ENCODE measurements at places on chromosomes 6 and 20.

- peak; percentile 77 for DNase-seq
Observed at GRCh38 chr6:29627755-29628418, 5.1 kb downstream of the GABBR1 start.

- DNase-seq = no peak
Observed at GRCh38 chr20:49043000-49043399, 3.1 kb upstream of the CSE1L start.

DNA sequence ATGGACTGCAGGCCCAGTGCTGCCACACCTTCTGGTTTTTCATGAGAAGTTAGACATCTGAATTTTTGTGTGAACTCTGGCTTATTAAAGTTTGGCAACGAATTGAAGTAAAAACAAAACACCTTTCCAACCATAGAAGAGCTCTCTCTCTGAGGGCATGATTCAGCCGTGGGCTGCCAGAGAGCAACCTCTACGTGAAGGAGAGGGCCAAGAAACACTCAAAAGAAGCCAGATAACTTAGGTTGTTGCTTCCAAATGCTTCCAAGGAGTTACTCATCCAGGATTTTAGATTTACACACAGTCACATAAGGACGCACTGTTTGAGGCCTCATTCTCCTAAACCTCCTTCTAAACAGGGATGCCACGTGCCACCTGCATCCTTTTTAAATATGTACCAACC lies 65.5 kb downstream of the NRN1 start:
- DNase-seq = no peak

GRCh38 chr20:42483730-42484303 lies 705.9 kb downstream of the PTPRT start:
- DNase-seq = no peak

DNA sequence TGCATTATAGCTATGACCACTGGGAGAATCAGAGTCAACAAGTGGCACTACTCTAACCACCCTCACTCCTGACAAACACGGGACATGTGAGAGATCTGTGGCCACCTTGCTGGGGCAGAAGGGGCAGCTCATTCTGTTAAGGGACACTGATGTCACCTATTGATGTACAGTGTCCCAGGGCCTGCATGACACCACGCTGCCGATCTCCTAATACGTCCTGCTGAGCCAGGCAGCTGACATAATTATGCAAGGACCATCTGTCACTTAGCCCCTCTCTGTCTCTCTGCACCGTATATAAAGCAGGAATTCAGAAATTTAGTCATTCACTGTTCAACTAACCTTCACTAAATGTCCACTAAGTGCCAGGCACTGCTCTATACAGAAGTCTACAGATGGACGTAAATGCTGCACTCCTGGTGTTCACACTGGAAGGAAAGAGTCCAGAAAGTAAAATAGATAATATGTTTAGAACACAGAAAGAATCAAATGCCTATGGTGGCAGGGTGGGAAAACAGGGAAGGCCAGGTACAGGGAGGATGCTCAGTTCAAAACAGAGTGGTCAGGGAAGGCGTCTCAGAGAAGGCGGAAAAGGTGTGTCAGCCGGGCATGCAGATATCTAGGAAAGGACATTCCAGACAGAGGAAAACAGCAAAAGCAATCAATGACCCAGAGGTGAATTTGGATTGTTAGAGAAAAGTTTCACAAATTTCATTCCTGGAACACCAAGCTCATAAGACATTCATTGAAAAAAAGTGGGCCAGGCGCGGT lies 173.8 kb downstream of the ZNF217 start:
- no peak for DNase-seq

GRCh38 chr6:21533678-21534077 lies 59.9 kb upstream of the SOX4 start:
- no peak for DNase-seq

DNA sequence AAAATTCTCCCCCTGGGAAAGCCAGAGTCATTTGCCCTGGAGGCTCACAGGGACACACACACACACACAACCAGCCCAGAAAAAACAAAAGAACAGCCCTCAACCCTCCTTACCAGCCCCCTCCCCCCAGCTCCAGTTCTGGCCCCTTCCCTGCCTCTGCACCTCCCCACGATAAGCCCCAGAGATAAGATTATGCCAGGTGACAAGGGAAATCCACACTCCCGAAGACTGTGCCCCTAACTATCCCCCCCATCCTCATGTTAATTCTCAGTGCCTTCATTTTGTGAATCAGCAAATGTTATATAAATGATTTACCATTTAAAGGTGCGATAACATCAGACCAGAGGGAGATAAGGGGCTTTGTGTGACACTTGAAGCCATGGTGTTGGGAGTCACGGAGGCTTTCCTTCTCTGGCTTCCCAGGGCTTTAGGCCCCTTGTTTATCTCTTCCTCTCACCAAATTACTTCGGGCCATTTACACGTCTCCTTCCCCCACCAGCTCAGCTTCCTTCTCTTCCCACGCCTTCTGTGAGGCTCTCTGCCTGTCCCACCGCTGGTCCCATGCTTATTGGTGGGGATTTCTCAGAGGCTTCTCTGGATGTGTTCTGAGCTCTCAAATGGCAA lies 12.5 kb upstream of the FOXC1 start:
- DNase-seq = no peak

- no peak for DNase-seq
Observed at GRCh38 chr20:52295556-52295955, 104.0 kb upstream of the ZFP64 start.

DNA sequence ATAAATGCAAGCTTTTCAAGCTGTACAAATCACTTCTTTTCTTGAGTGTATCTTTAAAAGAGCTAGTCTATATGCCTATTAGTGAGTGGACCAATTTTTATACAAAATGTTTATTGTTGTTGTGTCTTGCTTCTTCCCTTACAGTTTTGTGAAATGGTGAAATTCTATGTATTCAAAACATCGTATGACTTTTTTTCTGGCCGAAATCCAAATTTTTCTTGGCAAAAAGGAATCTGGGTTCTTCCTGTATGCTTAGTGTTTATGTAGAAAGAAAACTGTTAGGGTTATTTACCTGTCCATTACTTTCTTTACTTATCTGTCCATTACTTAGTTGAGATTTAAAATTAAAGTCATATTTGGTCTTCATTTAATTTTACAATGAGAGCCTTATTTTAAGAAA lies 153.9 kb downstream of the MMS22L start:
- no peak for DNase-seq

GRCh38 chr20:62651285-62652021 lies 9.2 kb downstream of the SLCO4A1 start:
- DNase-seq = peak; percentile 84

GRCh38 chr6:89254569-89254968 lies 37.4 kb upstream of the GABRR1 start:
- no peak for DNase-seq

DNA sequence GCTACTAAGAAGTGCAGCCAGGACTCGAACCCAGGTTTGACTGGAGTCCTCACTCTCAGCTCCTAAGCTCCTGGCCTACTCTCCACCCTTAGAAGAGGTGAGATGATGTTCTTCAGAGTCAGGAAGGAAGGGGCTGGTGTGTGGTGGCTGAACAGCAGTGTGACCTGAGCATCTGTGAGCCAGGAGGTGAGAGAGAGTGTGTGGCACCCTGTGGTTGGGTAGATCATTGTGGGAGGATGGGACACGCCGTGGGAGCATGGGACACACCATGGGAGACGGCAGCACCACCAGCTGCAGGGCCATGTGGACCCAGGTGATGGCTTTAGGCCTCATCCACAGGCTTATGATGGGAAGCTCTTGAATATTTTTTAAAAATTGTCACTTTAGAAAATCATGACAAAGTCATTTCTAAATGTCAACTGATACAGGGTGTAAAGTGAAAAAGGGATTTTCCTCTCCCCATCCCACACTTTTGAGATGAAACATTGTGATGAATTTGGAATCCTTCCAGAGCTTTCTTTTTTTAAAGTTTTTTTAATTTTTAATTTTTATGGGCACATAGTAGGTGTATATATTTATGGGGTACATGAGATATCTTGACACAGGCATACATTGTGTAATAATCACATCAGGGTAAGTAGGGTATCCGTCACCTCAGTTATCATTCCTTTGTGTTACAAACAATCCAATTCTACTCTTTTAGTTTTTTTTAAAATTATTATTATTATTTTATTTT lies 31.6 kb downstream of the SRC start:
- no peak for DNase-seq

DNA sequence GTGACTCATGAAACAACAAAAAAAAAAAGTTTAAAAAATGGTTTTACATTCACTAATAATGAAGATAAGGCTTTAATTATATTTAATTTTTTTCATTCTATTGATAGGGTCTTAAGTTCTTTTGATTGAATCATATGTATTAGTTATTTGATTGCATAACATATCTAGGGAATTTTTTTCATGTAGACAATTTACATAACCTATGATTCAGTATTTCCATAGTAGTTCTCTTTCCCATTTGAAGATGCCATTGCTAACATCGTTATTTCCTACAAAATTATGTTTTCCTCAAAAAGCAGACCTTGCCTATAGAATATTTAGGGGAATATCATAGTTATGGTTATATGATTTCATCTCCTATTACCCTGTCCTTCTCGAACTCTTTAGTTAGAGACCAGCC lies 463.4 kb downstream of the TFAP2B start:
- DNase-seq = no peak

- no peak for DNase-seq
Observed at GRCh38 chr6:163420289-163420614, 5.7 kb downstream of the QKI start.

GRCh38 chr6:83708970-83709747 lies at the start of gene SNAP91:
Gene SNAP91, minus strand, starts transcription at chr6:83709101. Its CDS starts 1,174 bp downstream, at chr6:83707927.
- no peak for DNase-seq

- no peak for DNase-seq
Observed at GRCh38 chr6:5726976-5727718, 279.6 kb downstream of the NRN1 start.

DNA sequence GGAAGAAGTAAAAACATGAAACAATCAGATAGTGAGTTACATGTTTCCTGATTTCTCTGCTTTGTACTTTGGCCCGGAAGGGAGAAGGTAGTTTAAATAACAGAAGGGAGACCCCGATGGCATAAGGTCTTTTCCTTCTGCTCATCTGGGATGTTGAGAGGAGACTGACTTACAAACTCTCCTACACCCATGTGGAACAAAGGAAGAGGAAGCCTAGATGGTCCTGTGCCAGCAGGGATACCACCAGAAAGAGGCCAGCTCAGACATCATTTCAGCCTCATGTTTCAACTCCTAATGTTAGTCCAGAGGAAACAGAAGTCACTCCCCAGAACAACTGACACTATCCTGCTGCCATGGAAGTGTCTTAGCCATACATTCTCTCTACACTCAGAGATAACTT lies 250.7 kb upstream of the NOX3 start:
- DNase-seq = no peak

- DNase-seq = no peak
Observed at GRCh38 chr20:33866398-33867100, 55.4 kb downstream of the CHMP4B start.

DNA sequence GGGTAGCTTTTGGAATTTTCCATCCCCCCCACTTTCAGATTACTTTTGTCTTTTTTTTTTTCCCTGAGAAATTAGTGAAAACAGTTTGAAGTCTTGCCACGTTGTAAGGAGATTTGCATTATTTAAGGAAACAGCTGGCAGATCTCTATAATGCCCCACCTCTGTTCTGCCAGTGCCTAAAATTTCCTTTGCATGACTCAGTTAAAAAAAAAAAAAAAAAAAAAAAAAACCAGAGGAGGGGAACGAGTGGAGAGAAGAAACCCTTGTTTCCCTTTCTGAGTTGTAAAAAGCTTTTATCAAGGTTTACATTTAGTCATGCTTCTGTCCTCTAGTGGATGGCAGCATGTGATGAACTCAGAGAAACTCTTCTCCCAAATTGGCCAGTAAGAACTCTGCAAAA lies 33.5 kb downstream of the CARMIL1 start:
- DNase-seq = no peak

GRCh38 chr20:13659288-13659687 lies 20.6 kb upstream of the TASP1 start:
- DNase-seq = no peak

DNA sequence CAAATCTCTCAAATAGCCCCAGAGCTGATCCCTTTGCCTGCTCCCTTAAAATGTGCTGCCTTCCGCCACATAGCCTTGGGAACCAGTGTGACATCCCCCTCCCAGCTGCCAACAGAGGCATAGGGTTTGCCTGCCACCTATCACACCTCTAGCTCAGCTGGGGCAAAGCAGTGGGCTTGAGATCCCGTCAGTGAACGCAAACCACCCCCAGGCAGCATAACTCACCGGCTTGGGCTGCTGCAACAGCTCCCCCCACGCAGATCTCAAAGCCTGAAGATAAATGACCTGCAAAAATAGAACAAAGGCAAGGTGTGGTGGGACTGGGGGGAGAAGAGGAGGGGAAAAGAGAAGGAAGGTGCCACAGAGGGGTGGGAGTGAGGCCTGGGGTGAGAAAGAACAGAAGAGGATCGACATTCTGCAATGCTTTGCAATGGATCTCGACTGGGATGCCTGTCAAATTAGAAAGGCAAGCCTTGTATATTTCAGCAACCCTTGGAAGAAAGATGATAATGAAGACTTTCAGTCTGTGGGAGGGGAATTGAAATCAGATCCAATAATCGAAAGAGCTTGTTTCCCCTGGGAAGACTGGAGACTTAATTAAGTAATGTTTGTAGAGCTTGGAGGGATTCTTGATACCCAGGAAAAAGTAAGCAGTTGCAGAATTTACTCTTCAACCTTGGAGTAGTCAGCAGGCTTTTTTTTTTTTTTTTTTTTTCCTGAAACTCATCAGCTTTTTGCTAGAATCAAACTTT lies 1.3 kb downstream of the PDYN start:
- DNase-seq = no peak

GRCh38 chr20:2314759-2315439 lies 19.1 kb downstream of the TGM3 start:
- DNase-seq = no peak

GRCh38 chr6:149990212-149990660 lies 26.5 kb downstream of the ULBP1 start:
- no peak for DNase-seq

DNA sequence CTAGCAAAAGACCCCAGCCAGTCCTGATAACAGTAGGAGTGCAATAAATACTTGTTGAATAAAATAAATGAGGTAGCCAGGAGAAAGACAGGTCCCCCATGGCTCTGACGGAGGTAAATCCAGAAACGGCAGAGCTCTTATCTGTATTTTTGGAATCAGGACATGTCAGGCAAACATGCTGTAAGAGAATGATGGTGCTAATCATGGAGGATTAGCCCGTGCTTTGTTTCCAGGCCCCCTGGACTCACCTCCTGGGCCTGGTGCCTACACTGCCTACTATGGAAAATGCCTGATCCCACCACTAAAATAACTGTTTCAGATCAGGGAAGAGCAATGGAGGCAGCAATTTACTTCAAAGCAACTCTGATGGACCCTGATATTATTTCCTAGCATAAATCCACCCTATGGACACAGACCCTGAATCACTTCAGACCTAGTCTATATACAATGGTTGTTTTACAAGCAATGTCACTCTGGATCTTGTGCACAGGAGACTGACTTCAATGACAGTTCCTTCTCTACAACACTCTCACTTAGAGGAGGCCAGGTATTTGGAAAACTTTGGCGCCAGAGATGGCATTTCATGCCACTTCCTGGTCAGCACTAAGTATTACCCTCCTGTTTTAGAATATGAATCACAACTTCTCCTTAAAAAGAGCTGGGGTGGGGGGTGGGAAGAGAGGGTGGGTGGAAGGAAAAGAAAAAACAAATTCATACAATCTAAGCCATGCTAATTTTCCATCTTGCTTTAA lies 6.4 kb downstream of the MRPL14 start:
- no peak for DNase-seq

GRCh38 chr20:17655865-17656479 lies 26.1 kb downstream of the RRBP1 start:
- no peak for DNase-seq
